ENCODE measurements at places on chromosomes 16 and 17.

- no peak for DNase-seq
Measured at GRCh38 chr17:64170286-64170685, 40.3 kb upstream of the ERN1 start.

- DNase-seq, result no peak
Measured at GRCh38 chr17:44795928-44796327, 34.2 kb downstream of the GJC1 start.

- DNase-seq, result no peak
Measured at GRCh38 chr16:25747160-25747758, 55.5 kb downstream of the HS3ST4 start.

GRCh38 chr17:4858068-4858881, 25.1 kb downstream of the MINK1 start:
- DNase-seq, result no peak

DNA sequence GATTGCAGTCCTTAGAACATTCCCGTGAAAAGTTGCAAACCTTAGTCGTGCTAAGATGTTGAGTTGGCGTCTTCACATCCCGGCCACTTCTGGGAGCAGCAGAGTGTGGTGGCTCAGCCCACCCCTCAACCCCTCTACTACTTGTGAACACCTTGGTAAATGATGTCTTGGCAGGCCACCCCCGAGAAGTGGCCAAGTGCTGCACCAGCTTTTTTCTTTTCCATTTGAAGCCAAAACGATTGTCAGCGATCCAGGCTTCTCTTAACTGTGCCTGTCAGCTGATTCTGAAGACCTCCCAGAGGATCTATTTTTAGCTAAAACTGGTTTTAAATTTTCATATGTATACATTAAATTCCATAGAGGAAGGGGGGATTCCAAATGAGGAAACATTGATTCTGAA, 247.5 kb downstream of the CDH13 start:
- DNase-seq, result no peak

DNA sequence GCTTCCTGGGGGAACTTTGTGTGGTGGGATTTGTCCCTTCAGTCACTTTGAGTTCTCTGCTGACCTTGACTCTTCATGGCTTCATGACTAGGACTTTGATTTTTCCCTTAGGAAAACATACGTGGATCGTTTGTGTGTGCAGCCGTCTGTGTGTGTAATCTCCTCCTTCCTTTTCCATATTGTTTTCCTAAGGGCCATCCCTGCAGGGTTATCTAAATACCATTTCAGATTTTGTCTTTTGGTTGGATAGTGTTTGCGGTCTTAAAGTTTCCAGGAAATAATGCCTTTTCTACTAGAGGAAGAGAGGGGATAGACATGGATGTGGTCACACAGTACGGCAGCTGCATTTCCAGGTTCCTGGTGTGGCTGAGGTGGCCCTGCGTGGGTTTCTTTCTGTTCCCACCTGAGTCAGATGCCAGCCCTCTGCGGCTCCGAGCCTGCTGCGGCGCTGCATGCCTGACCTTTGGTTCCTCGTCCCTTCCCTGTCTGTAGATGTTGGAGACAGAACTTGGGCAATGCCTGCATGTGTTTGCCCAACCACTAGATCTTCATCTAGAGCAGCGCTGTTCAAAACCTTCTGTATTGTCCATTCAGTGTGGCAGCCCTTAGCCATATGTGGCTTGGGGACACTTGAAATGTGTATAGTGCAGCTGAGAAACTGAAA, 72.0 kb upstream of the LGALS9 start:
- DNase-seq, result no peak

GRCh38 chr17:5719976-5720375, 135.7 kb upstream of the NLRP1 start:
- no peak for DNase-seq

DNA sequence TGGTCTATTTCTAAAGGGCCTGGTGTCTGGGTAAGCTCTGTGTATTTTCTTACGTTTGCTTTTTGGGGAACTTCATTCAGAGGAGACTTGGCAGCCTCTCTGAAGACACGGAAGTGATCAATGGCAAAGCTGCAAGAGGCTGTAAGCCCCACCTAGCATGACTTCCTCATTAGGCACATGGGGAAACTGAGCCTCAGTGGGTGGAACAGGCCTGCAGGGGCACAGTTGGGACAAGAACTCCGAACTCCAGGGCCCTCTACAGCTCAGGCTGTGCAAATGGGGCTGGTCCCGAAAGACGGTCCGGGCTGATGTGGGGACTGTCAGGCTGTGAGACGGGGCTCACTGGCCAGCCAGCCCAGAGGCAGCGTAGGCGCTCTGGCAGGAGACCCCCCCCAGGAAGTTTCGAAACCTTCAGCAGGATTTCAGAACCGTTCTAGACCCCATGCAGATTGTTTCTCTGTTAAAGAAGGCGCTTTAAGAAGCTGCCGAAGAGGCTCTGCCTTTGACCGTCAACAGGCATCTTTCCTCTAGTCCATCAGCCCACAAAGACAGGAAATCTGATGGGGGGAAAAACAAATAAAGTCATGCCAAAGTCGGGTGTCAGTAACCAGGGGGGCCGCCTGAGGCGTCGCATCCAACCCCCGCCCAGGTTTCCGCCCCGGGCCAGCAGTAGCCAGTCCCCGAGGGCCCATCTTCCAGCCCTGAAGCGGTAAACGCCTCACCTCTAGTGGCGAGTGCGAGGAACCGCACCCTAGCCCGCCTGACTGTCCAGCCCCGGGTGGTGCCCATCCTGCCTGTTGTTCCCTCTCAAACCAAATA, 79.8 kb upstream of the TBC1D3K start:
- DNase-seq, result no peak

- no peak for DNase-seq
Measured at GRCh38 chr17:7886227-7887037, 2.2 kb upstream of the CHD3 start.

DNA sequence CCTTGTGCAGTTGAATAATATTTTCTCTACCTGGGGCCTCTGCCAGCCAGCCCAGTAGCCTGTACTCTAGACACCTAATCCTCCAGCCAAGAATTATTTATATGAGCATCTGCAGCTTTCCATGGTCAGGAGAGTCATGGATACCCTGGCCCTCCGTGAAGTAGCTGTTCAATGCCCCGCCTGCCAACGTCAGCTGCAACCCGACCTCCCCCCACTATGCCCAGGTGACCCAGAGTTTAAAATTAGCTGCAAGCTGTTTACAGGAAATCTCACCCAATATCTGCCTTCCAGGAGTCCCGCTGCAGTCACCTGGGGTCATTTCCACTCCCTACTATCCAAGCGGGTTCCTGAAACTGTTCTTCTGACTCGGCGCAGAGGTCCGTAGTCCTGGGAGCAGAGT, 12.3 kb downstream of the SDR42E2 start:
- no peak for DNase-seq

DNA sequence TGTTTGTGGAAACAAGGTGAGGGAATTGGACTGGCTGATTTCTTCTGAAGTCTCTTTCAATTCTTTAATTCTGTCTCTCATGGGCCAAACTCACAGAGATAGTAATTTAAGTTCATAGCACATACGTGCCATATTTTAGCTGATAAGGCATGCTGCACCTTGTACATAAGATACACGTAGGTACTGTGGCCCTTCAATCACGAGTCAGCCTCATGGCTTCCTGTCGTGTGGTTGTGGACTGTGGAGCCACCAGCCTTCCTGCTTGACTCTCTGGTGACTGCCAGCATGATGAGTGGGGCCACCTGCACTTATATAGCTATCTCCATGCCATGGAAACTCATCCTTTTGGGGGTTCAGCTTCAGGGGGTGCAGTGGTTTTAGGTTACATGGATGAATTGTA, 25.1 kb downstream of the KSR1 start:
- DNase-seq, result no peak

DNA sequence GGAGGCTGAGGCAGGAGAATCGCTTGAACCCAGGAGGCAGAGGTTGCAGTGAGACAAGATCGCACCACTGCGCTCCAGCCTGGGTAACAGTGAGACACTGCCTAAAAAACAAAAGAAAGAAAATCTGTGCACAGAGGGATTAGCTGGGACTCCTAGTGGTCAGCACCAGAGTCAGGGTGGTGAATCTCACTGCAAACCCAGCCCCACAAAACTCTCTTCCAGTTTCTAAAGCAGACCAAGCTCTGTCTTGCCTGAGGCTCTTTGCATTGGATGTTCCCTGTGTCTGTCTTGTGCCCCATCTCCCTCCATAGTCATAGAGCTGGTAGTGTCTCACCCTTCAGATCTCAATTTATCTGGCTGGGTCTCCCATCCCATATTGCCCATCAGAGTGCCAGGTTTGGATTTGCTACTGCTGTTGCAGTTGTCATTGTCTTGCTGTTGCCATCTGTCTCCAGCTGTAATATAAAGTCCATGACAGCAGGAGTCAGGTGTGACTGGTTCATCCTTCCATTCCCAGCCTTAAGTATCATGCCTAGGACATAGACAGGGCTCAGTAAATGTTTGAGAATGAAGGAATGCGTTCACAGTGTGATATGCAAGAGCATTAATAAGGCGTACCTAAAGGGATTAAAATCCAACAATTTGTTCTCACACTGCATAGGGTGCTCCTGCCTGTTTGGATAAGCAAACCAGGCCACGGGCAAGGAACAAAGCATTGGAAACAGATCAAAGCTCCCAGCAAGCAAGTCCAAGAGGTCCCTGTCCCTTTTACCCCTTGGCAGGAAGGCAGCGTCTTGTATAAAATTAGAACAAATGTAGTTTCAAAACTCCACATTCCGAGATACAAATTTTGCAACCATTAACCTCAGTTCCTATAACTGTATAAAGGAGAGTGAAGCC, 614.6 kb upstream of the CDH5 start:
- no peak for DNase-seq

GRCh38 chr16:85750827-85751697, at the start of gene C16orf74:
Gene C16orf74 (minus strand): TSS chr16:85751096. CDS start chr16:85735217, 15,879 bp downstream.
- no peak for DNase-seq

GRCh38 chr16:49589544-49590031, 216.0 kb downstream of the C16orf78 start:
- no peak for DNase-seq

DNA sequence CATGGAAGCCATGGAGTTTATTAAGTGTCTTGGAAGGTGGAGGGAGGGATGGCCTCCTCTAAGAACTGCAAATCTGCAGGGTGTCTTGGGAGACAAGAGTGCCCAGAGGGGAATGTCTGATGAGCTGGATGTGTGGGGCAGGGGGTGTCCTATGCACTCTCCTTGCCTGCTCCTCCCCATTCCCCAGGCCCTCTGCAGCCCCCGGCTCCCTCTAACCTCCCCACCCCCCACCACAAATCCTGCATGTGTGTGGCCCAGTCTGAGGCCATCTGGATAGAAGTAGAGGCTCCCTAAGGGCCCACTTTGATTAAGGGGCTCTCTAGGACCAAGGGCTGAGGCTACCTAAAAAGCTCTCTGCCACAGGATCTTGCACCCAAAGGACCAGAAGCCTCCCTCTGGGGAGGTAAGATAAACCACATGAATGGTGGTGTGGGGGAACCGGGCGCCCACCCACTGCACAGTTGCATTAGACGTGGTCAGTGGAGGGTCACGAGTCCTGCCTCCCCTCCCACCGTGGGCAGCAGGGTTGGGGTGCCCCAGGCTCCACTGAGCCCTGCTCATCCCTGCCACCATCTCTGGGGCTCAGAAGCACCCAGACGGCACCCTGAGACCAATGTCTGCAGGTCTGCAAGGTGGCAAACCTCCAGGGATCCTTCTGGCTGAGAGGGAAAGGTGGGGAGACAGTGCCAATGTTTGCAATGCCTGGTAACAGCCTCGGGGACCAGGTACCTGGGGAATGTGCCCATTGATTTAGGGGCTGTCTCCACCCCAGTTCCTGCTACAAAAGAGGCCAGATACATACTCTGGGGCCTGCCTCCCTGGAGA, 618 bp downstream of the AANAT start:
- no peak for DNase-seq

DNA sequence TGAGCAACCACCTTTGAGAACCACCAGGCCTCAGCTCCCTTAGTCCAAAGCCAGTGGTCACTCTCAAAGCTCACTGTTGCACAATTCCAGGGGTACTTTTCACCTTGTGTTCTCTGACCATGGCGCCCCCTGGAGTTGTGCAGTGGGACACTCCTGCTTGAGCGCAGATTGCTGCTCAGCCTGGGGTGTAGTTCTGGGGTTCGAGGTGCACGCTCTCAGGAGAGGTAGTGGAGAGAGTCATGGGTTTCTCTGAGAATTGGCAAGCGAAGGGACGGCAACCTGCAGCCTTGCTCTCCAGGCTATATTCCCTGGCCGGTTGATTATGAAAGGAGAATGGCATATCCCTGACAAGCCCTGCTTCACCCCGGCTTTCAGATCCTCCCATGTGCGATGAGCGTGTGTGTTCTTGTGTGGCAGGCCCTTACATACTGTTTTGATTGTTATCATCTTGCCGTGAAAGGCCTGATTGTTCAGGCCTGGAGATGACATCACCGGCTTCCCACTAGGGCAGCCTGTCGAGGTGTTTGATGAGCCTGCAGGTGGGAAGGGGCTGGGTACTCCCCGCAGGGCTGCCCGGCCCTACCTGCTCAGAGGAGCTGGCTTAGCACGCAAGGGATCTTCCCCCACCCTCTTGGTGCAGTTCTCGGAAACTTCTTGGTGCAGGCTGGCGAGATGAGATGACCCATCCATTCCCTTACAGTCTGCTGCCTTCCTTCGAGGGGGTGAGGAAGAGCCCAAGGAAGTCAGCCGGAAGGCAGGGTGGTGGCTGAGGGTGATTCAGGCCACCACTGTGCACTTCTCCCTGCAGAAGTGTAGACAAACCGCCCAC, 431.2 kb downstream of the SLC39A11 start:
- no peak for DNase-seq

DNA sequence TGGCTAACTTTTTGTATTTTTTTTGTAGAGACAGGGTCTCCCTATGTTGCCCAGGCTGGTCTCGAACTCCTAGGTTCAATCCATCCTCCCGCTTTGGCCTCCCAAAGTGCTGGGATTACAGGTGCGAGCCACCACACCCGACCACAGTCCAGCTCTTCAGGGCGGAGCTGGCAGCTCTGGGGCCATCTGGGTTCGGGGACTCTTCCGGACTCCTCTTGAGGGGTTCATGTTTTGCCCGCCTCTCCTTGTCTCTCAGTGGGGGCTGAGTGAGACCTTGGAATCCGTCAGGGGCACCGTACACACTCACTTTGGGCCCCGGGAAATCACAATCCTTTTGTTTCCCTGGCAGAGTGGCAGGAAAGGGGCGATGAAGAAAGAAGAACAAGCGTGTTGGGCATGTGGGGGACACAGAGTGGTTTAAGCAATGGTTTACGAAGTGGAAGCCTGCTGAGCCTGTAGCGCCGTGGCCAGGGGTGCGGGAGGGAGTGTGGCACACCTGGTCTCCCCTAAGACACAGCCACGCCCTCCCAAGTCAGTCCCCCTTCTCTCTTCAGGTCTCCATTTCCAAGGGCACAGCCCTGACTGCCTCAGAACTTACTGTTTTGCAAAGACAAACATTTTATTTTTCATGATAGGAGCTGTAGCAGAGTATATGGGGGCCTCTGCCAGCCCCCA, 26.1 kb downstream of the TNS4 start:
- DNase-seq, result no peak

GRCh38 chr16:87895641-87896141, 26.4 kb upstream of the SLC7A5 start:
- DNase-seq, result peak; percentile 25

- no peak for DNase-seq
Measured at GRCh38 chr16:31148281-31148728, 1.6 kb downstream of the PRSS36 start.

All from BJ (cell line).